ENCODE measurements at places on chromosomes 7 and 10.

GRCh38 chr10:122254831-122255230 lies 16.3 kb upstream of the BTBD16 start:
- DNase-seq = no peak

GRCh38 chr10:121851786-121852185 lies 76.0 kb downstream of the ATE1 start:
- DNase-seq = peak; percentile 12

DNA sequence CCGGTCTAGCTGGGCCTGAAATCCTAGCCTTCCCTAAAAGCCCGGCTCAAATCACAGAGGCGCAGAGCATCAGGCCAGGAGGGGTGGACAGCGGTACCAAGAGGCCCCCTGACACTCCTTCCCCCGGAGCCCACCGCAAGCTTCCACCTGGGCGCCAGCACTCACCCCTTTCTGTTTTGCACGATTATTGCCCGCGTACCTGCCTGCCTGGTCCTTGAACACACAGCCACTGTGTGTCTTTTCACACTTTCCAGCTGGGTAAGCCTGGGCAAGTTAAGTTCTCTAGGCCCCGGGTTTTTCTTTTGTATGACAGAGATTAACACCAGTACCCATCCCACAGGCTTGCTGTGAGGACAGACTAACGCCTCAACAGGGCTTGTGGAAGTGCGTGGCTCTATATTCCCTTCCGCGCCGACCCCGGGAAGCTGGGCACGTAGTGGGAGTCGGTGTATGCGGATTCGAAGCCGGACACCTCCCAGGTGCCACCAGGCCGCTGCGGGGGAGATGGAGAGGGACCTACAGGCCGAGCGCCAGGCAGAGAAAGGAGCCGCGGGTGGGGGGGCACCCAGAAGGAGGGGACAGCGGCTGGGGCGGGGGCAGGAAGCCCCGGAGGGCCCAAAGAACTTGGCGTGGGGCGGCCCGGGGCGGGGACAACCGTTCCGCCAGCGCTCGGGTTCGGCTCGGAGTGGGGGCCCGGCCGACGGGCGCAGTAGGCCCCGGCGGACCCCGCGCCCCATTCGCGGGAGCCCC lies 792 bp downstream of the ZNF746 start:
- peak; percentile 17 for DNase-seq

DNA sequence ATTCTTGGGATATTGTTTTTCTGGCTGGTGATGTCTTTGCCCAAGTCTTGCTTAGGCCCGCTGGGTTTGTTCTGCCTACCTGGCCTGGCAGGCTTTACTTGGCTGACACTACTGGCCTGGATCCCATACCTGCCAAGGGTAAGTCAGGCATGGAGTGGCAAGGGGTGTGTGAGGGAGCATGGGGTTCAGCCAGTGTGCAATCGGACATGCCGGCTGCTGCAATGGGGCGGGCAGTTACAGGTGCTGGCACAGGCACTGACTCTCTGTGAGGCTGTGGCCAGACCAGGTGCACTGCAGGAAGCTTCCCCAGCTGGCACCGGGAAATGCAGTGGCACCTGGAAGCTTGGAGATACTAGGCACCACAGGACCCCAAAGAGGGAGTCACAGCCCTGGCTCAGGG lies 168.4 kb downstream of the PON1 start:
- DNase-seq = no peak

GRCh38 chr10:73916761-73917470 lies 6.0 kb downstream of the PLAU start:
- no peak for DNase-seq

GRCh38 chr10:69334302-69335062 lies 56.2 kb downstream of the HK1 start:
- no peak for DNase-seq

DNA sequence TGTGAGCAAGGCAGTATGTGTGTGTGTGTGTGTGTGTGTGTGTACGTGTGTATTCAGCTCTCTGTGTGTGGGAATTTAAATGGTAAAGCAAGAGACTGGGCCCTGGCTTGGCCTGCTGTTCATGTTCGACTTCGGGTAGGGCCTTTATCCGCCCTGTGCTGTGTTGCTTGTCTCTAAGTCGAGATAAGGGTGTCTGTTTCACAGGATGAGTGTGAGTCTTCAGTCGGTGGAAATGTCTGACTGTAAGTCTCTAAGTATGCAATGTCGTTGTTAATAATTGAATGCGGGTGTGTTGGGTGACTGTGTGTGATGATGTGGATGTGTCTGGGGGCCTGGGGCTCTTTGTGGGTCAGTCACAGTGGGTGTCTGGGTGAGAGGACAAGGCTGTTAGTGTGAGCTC lies 34.8 kb downstream of the HIF1AN start:
- no peak for DNase-seq

DNA sequence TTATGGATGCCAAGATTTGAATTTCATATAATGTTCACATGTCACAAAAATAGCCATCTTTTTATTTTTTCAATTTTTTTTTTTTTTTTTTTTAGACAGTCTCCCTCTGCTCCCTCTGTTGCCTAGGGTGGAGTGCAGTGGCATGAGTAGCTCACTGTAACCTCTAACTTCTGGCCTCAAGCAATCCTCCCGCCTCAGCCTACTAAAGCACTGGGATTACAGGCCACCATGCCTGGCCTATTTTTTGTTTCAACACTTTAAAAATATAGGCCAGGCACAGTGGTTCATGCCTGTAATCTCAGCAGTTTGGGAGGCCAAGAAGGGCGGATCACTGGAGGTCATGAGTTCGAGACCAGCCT lies 246.3 kb downstream of the SKIDA1 start:
- DNase-seq = no peak

DNA sequence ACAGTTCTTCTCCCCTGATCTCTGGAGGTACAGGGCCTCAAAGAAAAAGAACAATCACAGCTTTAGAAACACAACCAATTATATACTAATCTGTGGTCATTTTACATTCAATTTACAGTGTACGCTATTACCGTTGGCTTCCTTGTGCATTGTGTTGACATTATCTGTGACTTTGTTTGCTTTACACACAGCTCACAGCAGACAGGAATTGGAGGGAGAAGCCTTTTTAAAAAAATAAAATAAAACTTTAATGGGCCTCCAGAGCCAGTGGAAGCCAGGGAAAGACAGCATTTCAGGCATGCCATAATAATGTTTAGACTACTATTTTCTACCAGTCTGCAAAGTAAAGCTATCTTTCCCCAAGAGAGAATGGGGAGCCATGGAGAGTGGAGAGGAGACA lies 179.0 kb upstream of the ADO start:
- DNase-seq = no peak

GRCh38 chr7:22231806-22232205 lies 125.1 kb downstream of the RAPGEF5 start:
- DNase-seq = no peak

DNA sequence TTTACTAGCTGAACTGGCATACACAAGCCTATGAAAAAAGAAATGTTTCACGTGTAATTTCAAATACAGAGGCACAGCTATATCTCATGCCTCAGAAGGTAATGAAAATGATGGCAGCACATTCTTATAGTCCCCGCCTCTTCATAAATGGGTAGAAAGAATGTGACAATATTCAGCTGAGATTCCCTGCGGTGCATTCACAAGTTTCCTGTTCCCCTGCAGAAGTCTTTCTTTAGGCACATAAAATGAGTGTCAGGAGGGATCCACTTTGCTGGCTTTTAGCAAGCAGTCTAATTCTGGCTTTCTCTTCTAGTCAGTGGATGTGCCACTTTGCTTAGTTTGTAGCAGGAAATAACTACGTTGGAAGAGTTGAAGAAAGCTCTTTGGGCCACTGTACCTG lies 56.1 kb downstream of the DGKB start:
- no peak for DNase-seq

DNA sequence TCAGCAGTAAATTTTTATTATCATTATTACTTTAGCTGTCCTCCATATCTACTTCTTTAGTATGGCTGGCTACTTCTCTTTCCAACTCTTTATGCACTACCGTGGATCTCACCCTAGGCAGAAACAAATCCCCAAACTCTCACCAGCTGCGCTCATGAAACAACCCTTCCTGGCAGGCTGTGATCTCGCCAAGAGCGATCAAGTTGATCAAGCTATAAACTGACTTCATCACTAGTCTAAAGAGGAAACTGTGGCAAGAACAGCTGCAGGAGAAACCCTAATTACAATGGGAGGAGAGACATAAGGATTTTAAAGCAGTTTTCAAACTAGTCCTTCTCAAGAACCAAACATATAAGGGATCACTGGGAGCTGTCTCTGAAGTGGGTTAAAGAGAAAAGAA lies 160.5 kb upstream of the PRSS58 start:
- no peak for DNase-seq

GRCh38 chr10:7301006-7301778 lies 109.6 kb downstream of the SFMBT2 start:
- DNase-seq = no peak

DNA sequence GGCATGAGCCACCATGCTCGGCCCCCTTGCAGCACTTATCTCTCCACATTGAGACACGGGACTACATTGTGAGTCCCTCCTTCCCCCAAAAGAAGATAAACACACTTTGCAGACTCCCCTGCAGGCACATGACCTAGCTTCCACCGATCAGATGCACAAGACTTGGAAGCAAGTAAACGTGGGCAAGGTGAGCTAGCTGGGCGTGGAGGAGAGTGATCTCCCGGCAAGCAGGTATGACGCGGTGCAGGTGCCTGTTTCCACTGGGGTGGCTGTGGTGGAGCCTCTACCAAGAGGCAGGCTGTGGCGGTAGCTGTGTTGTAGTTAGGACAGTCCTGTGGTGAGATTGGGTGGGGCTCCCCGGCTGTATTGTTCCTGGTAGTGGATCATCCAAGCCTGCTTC lies 7.7 kb upstream of the COMTD1 start:
- no peak for DNase-seq

GRCh38 chr7:76009672-76010600 lies 15.5 kb upstream of the TMEM120A start:
- no peak for DNase-seq

DNA sequence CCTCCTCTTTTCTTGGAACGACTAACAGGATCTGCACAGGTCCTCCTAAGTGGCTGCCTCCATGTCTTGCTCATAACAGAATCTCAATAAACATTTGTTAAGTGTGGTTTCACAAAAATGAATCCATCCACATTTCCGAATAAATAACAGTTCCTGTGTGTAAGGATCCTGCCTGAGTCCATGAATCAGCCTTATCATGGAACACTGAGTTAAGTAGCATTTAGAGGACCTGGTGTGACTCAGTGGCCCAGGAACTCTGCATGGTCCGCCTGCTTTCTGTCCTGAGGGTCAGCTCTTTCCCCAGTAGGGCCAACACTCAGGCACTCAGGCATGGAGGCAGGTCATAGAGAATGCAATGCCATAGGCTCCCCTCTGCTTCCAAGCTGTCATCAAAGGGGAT lies 15.8 kb upstream of the C10orf90 start:
- no peak for DNase-seq

DNA sequence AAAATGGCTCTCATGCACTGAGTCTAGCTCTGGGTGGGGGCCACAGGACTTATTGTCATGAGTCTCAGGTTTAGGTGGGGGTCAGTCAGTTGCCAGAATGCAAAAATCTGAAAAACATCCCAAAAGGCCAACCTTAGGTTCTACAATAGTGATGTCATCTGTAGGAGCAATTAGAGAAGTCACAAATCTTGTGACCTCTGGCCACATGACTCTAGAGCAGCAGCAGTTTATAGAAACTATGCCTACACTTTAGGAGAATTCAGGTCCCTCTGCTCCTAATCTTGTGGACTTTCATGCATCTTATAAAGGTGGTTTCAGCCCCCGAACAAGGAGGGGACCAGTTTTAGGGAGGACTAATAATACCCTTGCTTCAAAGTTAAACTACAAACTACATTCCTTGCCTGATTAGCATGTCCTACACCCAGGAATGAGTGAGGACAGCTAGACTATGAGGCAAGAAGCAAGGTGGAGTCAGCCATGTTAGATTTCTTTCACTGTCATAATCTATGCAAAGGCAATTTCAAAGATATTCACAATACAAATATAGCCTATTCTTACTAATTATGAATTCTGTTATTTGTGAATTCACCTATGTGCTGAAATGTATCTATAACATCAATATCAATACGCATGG lies 123.5 kb upstream of the ADCY1 start:
- DNase-seq = no peak

Measured in NCI-H2029 (cell line).